Thymus (tissue), 14 donors: ENCODE measurements at places on chromosomes 13 and 19.

DNA sequence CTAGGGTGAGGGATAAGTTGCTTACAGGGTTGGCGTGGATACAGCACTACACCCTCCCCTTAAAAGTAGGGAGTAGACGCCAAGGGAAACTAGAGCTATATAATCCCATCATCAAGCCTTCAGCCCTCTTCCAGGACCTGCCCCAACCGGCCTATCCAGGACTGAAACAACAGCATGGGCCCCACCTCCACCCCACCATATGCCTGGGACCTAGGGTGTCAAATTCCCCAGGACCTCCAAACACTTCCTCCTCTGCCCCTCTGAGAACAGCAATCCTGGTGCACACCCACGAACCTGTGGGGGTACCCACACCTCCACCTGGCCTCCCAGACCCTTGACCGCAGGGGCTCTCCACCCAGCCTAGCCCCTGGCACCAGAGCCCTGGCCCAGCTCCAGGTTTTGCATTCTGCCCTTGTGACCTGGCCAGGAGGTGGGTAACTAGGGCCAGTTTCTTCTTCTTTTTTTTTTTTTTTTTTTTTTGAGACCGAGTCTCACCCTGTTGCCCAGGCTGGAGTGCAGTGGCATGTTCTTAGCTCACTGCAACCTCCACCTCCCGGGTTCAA, 1.4 kb upstream of the CYP2F1 start:
- no peak for DNase-seq

DNA sequence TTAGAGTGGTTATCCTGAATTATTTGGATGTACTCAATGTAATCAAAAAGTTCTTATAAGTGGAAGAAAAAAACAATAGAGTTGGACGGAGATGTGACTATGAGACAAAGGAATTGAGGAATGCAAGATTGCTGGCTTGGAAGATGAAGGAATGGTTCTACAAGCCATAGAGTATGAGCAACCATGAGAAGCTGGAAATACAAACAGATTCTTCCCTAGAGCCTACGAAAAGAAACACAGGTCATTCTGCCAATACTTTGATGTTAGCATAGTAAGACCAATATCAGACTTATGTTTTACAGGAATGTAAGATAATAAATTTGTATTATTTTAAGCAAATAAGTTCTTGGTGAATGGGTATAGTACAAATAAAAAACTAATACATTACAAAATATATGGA, 249.2 kb downstream of the DIAPH3 start:
- no peak for DNase-seq

DNA sequence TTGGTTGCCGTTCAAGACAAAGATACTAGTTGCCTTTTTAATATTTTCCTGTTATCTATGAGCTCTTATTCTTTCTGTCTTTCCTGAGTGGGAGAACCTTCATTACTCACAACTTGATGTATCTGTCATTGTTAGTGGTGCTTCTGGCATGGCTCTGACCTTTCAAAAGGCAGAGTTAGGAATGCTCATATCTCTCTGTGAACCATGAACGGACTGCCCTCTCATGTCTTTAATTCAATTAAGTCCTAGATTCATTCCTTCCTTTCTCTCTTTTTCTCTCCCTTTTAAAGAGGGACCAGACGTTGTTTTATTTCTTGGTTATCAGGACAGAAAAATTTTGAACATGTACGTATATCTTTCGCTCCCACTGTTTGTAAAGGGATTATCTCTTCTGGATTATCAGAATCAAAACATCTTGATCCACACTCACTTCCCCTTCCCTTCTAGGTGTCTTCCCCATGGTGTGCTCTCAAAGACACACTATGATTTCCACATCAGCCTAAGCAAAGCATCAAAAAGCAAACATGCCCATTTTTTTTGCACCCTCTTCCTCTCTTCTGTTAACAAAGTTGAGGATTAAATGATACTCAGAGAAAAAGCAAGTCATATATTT, 90.3 kb downstream of the LRCH1 start:
- no peak for DNase-seq

GRCh38 chr19:1728816-1729567, 24.3 kb upstream of the ONECUT3 start:
- no peak for DNase-seq

DNA sequence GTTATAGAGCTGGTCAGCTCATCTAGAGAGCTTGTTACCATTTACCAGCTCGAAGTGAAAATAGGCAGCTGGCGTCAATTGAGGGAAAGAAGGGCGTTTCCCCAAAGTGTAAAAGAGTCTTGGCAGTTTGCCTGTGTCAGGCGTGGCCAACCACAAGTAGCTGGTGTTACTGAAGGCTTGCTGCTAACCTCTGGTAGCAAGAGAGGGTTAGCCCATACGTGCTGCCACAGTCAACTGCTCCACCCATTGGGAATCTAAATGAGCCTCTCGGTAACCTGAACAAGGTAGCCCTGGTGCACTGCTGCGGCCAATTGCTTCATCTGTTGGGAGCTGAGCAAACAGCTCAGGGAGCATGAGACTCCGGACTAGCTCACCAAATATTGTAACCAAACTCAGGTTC, 314.9 kb upstream of the SLITRK5 start:
- no peak for DNase-seq

DNA sequence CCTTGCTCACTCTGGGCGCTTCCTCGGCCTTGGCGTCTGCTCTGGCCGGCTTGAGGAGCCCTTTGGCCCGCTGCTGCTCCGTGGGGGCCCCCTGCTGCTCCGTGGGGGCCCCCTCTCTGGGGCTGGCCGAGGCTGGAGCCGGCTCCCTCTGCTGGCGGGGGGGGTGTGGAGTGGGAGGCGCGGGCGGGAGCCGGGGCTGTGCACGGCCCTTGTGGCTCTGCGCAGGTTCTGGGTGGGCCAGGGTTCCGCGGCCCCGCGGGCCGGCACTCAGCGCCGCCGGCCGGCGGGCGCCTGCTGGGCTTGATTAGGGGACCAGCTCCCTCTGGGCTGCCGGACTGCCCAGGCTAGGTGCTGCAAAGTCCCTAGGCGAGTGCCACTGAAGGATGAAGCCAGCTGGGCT, 436.2 kb downstream of the SLITRK6 start:
- no peak for DNase-seq

GRCh38 chr19:20776083-20777076, at the start of gene ZNF66:
TSS of gene ZNF66 (plus strand) at chr19:20776304. CDS start at chr19:20776448, 144 bp downstream.
- peak; percentile 99 for DNase-seq

- DNase-seq = no peak
Observed at GRCh38 chr13:111661776-111662175, 341.3 kb downstream of the TEX29 start.
